ENCODE measurements at places on chromosomes 12 and 14.
A peak's percentile ranks its signal among the peaks of the same experiment; 100 is the strongest.

- no peak for DNase-seq
These were observed 54.2 kb downstream of the IFNG-AS1 start for GRCh38 chr12:68043435-68043834.

DNA sequence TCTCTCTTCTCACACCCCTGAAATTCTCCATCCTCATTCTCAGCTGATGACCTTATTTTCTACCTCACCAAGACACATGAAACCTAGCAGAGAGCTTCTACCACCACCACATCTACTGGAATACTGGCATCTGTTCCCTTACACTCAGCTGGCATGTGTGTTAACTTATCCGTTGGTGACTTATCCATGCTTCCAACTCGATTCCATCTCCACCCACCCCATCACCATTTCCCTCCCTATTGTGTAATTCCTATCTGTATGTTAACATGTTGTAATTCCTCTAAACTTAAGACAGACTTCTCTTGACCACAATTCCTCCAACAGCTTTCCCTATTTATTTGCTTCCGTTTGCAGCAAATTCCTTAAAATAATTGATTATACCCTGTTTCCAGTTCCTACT, 15.4 kb downstream of the C1S start:
- DNase-seq: peak; percentile 56

DNA sequence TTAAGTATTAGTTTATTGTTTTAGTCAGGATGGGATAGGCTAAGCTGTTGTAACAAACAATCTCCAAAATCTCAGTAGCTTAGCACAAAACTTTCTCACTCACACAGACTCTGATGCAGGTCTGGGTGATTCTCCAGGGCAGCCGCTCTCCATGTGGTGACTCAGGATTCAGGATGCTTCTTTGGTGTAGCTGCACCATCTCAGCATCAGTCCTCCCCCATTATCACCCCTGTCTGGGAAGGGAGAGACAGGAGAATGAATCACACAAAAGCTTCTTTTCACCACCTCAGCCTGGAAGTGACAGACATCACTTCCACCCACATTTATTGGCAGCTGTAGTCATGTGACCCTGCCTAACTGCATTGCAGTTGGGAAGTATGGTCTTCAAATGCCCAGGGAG, 142.3 kb downstream of the DICER1 start:
- DNase-seq: no peak

DNA sequence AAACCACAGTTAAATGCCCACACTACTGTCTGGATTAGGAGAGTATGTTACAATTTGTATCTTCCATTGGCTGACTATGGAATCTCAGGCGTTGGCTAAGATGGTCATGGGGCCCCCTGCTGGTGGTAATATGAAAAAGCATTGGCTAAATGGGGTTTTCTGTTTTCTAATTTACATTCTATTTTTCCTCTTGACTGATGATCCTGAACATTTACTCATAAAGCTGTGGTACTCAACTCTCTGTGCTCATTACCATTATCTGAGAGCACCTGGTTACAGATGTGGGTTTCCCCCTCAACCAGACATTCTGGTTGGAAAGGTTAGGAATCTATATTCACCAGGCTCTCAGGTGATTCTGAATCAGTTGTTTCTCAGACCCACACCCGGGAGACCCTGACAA, 64.8 kb downstream of the WSCD2 start:
- DNase-seq: no peak

DNA sequence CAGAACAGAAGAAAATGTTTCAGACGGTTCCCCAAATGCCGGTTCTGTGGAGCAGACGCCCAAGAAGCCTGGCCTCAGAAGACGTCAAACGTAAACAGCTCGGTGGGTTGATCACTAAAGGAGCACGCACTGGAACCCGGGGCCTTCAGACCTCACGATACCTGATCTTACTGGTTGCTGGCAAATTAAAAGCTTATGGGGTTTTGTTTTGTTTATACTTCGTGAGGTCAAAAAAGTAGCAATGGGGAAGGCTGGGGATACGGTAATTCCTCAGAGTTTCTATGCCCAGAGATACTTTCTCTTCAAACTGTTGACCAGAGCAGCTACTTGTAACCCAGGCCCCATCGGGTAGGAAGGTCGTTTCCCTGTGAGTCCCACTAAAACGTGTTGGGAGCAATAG, 1.7 kb downstream of the CDKN1B start:
- no peak for DNase-seq

GRCh38 chr14:80977221-80977620, 21.8 kb downstream of the TSHR start:
- no peak for DNase-seq

DNA sequence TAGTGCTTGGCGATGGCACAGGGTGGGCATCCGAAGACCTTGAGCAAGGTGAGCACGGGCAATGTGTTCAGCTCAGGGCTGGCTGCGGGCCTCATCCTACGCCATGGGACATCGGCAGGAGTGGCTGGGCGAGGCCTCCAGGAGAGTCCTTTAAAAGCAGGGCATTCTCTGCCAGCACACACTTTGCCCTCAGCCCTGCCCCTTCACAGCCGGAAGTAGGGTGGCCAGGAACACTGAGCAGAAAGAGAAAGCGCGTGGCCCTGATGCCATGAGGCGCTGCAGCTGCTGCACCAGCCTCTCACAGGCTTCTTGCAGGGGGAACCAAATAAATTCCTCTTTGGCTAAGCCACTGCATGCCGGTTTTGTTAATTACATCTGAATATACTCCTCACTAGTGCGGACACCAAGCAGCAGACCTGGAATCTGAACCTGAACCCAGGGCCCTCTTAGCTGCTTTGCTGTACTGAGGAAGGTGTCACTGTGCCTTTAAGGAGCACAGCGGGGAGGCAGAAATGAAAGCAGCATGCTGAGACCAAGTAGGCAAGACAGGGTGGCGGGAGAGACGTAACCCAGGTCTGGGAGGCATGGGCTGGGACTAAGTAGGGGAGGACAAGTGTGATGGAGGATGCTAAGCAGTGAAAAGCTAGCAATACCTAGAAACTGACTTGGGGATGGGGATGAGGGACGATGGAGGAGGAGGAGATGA, 155.2 kb downstream of the TTC7B start:
- no peak for DNase-seq

DNA sequence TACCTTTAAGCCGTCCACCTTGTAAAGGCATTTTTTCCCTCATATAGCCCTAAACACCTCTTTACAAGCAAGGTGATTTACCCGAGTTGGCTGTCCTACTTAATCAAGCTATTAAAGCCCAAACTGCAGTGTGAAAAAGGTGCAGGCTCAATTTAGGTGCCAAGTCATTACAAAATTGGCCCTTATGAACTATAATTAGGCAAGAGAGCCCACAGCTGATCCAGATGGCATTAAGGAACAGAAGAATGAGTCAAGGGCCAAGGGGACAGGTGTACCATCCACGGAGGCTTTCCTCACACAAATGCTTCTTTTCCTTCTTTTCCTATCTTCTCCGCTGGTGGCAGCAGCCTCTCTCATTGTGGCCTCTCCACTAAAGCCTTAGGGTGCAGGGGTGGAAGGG, 90.5 kb downstream of the TTC8 start:
- no peak for DNase-seq

GRCh38 chr14:61326146-61326545, 4.8 kb downstream of the PRKCH start:
- no peak for DNase-seq

GRCh38 chr12:55874443-55874842, 31.7 kb upstream of the MMP19 start:
- no peak for DNase-seq

DNA sequence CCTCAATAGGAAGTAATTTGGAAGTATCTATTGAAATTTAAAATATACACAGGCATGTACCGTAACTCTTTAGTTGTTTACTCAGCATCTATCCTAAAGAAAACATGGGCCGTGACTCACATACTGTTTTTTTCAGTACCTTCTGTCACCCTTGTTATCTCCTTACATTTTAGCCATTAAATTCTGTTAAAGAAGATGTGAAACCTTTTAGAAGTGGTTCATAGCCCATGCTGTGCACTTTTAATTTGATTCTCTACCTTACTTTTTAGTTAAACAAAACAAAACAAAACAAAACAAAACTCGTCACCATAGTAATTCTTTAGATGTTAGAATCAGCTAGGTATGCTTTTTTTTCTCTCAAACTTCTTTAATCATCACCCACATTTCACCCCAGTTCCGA, 494.4 kb upstream of the RGS6 start:
- no peak for DNase-seq

- DNase-seq: no peak
These were observed 20.1 kb downstream of the PACS2 start for GRCh38 chr14:105334383-105335230.

DNA sequence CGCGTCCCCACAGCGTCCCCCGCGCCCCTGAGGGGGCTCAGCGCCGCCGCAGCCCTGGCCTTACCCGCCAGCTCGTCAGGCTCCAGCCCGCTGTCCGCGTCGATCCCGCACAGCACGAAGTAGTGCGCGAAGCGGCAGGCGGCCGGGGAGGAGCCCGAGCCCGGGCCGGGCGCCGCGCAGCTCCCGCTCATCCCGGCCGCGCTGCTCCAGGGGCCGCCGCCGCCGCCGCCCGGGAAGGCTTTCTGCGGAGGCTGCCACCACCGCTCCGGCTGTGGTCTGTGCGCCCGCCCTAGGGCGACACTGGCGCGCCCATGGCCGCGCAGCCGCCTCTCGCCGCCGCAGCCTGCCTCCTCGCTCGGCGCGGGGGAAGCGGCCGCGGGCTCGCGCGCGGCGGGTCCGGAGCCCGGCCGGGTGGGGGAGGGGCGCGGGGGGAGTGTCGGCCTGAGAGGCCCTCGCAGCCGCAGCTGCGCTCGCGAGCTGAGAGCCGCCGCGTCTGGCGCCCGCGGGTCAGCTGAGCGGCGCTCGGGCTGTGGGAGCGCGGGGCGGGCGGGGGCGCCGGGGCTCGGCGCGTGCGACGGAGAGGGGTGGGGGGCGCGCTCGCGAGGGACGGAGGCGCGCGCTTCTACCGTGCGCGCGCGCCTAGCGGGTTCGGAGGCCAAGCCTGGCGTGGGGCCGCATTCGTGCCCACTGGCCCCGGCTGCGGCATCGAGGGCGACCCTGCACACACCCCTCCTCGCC, at the start of gene DENND5B:
TSS of gene DENND5B (minus strand) at position 495 of the 738 bp plus-strand sequence. CDS start at position 191, 304 bp downstream.
- no peak for DNase-seq

DNA sequence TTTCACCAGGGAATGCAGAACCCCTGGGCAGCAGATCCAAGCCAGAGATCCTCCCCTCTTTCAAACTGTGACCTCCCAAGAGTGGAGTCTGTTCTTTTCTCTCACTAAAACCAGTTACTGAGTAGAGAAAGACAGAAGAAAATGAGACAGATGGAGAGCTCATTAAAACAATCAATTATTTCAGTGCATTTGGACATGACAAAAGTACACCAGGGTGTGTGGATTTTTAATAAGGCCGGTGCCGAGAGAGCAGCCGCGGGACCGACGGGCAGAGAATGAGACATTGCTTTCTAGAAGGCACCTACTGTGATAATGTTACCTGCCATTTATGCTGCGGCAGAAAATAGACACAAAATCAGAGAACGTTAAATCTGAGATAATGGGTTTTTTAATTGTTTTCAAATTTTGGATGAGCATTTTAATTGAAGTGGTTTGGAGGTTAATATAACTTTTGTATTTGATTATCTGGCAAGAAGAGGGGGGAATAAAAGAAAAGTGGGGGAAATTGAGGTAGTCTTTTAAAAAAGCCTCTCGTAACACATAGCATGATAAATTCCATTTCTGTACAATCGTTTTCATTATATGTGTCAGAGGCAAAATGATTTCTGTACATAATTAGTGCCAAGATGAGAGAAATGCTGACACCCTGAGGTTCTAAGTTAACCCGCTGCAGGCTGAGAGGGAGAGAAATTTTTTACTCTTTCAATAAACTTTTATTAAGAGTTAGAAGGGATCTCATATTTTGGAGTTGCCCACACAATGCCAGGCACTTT, 70.8 kb downstream of the HSPB8 start:
- no peak for DNase-seq

DNA sequence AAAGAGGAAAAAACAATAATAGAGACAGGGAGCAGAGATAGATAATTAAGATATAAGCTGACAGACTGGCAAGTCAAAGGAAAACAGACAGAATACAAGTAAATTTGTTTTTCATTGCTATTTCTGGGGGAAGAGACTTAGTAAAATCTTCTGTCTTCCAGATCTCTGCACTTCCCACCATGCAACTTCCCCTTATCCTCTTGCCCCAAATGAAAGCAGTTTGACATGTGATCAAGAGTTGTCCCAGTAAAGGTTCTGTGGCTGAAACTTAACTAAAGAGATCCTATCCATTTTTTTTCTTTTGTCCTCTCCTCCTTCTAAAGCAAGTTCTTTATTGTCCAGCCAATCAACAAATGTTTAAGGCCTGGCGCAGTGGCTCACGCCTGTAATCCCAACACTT, 1.5 kb upstream of the MLF2 start:
- no peak for DNase-seq

- no peak for DNase-seq
These were observed 136.5 kb upstream of the MYL2 start for GRCh38 chr12:111056618-111057521.

GRCh38 chr12:49440035-49440434, 72.8 kb downstream of the SPATS2 start:
- DNase-seq: no peak

DNA sequence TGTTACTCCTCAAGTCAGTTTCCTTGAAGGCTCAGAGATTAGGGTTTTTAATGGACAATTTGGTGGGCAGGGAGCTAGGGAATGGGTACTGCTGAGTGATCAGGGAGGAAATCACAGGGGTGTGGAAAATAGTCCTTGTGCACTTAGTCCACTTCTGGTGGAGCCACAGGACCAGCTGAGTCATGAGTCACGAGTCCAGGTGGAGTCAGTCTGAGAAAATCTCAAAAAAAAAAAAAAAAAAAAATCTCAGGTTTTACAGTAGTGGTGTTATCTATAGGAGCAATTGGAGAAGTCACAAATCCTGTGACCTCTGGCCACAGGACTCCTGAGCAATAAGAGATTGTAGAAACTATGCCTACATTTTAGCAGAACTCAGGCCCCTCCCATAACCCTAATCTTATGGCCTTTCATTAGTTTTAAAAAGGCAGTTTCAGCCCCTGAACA, 28.2 kb upstream of the AMN1 start:
- DNase-seq: no peak

- no peak for DNase-seq
These were observed 42.1 kb upstream of the KCNH3 start for GRCh38 chr12:49496417-49497360.

DNA sequence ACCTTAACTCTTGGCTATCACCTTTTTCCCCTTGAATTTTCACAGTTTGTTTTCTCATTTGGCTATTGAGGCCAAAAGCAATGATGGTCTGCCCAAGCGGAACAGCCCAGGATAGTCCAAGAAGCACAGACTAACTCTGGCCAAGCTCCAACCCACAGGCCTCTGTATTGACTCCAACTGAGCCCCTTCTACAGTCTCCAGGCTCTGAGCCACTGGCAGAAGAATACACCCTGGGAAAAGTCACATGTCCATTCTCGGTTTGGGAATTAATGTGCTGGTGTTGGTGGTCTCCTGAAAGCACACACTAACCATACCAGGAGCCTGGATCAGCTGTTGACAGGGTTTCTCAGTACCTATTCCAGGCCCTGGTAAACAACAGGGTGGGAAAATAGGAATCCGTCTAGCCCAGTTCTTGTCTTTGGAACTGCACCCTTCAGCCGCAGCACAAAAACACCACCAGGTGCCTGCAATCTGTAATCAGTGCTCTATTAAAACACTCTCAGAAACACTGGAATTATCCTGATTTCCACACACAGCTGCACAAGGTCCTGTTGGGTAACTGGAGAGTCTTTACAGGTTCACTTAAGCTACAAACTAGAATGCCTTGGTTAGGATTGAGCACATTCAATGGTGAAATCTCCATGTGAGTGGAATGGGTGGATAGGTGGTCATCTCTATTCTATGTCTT, 63.6 kb downstream of the STXBP6 start:
- DNase-seq: no peak

- no peak for DNase-seq
These were observed at the start of gene GDF11 for GRCh38 chr12:55742719-55743405. GDF11 (plus strand) TSS chr12:55743122; CDS start chr12:55743317, 195 bp downstream.

- DNase-seq: no peak
These were observed at the start of gene CCDC85C for GRCh38 chr14:99603471-99604277. CCDC85C (minus strand) TSS chr14:99604207; CDS start chr14:99603959, 248 bp downstream.
